Osteocyte (in vitro differentiated cells): ENCODE measurements at places on chromosomes 6 and 20. TPM values are rescaled to one million over a fixed set of nuclear protein-coding genes. Genes with fewer than 3 reads are reported as not detected.

DNA sequence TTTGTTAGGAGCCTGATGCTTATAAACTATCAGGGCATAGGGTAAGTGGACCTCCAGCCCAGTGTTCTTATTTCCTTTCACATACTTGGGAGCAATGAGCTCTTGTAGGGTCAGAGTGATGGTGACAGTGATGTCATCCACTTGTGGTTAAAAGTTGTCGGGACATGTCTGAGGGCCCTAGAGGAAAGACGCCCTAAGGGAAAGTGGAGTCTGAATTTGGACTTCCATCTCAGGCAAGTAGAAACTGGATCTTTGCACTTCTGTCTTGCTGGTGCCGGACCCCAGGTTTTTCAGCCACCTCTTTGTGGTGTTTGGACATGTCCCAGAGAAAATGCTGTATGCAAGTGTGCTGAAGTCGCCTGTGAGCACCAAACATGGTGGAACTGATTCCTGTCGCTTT is 900.5 kb downstream of the C6orf118 start:
- H3K4me3 ChIP-seq: no peak overlapping the region
- H3K27ac ChIP-seq: no peak overlapping the region
- H3K27me3 ChIP-seq: peaks cover 2% of the 10 kb centered on the region
- no peaks in the 10 kb centered on the region for H3K4me1 ChIP-seq
- H3K36me3 ChIP-seq: no peaks in the 10 kb centered on the region

DNA sequence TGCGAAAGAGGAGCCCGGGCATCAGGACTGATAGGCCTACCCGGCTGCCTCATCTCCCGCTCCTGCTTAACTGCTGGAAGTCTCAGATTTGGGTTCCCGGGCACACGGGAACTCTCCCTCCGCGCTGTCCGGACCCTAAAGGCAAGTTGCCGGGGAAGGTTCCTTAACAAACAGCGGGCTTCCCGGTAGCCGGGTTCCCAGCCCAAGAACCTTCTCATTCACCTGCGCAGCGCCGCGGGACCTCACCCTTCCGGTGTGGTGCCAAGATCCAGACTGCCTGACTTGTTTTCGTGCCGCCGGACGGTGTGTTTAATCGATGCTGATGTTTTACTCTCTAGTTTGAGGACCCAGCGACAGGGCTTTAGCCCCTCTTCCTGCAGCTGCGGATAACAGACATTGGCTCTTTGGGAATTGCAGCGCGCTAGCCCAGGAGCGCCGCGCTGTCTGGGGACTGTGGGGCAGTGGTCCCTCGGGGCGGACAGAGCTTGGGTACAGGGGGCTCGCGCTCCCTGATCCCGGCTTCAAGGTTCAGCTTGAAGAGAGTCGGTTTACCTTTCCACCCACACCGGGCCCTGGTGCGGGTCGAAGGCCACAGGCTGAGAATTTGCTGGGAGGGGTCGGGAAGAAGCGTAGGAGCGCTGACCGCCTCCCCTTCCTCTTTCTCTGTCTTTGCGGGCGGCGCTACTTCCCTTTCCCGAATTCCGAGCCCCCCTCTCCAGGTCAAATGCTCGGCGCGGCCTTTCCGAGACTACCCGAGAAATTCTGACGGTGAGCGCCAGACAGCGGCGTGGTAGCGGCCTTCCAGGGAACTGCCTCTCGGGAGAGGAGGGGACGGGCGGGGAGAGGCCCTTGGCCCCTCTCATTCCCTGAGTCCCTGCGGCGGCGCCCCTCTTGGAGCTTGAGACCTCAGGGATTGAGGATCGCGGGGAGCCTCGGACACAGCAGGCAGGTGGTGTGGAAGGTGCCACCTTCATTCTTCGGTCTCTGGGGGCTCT is 17.2 kb downstream of the ABT1 start:
- no peak overlapping the region for H3K27ac ChIP-seq
- peaks cover 16% of the 10 kb centered on the region for H3K4me1 ChIP-seq
- DNase-seq: no peak
- H3K36me3 ChIP-seq: no peaks in the 10 kb centered on the region
- peak overlapping the region; percentile 73 for H3K4me3 ChIP-seq

- H3K4me3 ChIP-seq: no peak overlapping the region
- DNase-seq: no peak
- no peaks in the 10 kb centered on the region for H3K27me3 ChIP-seq
- H3K4me1 ChIP-seq: no peaks in the 10 kb centered on the region
- no peak overlapping the region for H3K27ac ChIP-seq
Observed at GRCh38 chr6:117817499-117817898, 89.6 kb upstream of the SLC35F1 start.

- DNase-seq: no peak
- no peak overlapping the region for H3K27ac ChIP-seq
Observed at GRCh38 chr6:166257911-166258318, 50.3 kb downstream of the PRR18 start.

- no peak overlapping the region for H3K27ac ChIP-seq
- H3K36me3 ChIP-seq: no peaks in the 10 kb centered on the region
- peaks cover 16% of the 10 kb centered on the region for H3K27me3 ChIP-seq
- peak; percentile 54 for DNase-seq
- peaks cover 5% of the 10 kb centered on the region for H3K4me1 ChIP-seq
Observed at GRCh38 chr20:44074252-44075151, 112.5 kb downstream of the JPH2 start.

The MTRF1L gene
- 15.9 and 16.9 TPM in 2 replicates for total RNA-seq

DNA sequence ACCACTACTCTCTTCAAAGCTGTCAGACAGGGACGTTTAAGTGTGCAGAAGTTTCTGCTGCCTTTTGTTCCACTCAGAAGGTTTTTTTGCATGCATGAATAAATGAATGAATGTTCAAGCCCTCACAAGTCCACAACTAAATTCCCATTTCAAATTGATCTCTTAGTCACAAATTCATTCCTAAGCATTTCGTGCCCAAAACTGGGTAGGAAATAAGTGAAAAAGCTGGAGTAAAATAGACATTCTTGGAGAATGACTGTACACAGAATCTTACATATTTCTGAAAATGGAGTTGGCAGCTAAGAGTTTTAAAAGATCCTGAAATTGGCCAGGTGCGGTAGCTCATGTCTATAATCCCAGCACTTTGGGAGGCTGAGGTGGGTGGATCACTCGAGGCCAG is 117.6 kb downstream of the PERP start:
- H3K36me3 ChIP-seq: no peaks in the 10 kb centered on the region
- no peak for DNase-seq
- H3K4me1 ChIP-seq: no peaks in the 10 kb centered on the region
- H3K27ac ChIP-seq: no peak overlapping the region
- peaks cover 25% of the 10 kb centered on the region for H3K27me3 ChIP-seq

DNA sequence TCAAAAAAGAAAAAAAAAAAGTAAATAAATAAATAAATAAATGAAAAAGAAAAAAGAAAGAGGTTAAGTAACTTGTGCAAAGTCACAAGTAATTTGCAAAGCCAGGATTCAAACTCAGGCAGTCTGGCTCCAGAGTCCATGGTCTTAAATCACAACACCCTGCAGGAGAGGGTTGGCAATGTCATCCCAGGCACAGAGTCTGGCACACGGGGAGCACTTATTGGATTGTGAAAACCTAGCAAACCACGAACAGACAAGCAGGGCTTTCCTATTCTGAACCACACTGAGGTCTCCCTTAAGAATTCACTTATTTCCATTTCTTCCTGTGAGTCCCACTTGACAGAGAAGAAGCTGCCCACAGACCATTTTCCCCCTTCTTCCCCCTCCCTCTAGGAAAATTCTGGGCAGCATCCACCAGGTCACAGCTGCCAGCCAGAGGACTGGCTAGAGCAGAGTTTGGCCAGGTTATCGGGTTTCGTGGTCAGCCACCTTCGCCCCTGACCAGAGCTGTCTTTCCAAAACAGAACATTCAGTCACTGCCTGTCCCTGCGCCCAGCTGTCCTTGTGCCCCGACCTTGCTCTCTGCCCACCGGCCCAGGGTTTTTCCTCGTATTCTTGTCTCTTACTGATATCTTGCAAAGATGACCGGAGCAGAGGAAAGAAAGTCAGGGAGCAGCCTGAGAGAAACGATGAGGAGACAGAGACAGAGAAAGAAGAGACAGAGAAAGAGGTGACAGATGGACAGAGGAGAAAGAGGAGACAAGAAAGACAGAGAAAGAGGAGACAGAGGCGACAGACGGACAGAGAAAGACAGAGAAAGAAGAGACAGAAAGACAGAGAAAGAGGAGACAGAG is 106.4 kb upstream of the PTPN1 start:
- H3K27me3 ChIP-seq: peaks cover 28% of the 10 kb centered on the region
- DNase-seq: no peak
- no peak overlapping the region for H3K4me3 ChIP-seq
- peaks cover 26% of the 10 kb centered on the region for H3K4me1 ChIP-seq
- no peak overlapping the region for H3K27ac ChIP-seq

GRCh38 chr20:24257171-24257570 is 212.3 kb upstream of the SYNDIG1 start:
- no peak overlapping the region for H3K27ac ChIP-seq
- H3K27me3 ChIP-seq: peaks cover 6% of the 10 kb centered on the region
- H3K4me1 ChIP-seq: no peaks in the 10 kb centered on the region
- no peak overlapping the region for H3K4me3 ChIP-seq
- H3K36me3 ChIP-seq: no peaks in the 10 kb centered on the region
- no peak for DNase-seq

GRCh38 chr6:84017709-84018452 is 15.7 kb upstream of the MRAP2 start:
- H3K27me3 ChIP-seq: peaks cover 18% of the 10 kb centered on the region
- no peak overlapping the region for H3K27ac ChIP-seq
- no peaks in the 10 kb centered on the region for H3K4me1 ChIP-seq
- H3K36me3 ChIP-seq: no peaks in the 10 kb centered on the region
- H3K4me3 ChIP-seq: no peak overlapping the region
- DNase-seq: no peak

The BPIFB4 gene
- total RNA-seq: not detected in 2 replicates

DNA sequence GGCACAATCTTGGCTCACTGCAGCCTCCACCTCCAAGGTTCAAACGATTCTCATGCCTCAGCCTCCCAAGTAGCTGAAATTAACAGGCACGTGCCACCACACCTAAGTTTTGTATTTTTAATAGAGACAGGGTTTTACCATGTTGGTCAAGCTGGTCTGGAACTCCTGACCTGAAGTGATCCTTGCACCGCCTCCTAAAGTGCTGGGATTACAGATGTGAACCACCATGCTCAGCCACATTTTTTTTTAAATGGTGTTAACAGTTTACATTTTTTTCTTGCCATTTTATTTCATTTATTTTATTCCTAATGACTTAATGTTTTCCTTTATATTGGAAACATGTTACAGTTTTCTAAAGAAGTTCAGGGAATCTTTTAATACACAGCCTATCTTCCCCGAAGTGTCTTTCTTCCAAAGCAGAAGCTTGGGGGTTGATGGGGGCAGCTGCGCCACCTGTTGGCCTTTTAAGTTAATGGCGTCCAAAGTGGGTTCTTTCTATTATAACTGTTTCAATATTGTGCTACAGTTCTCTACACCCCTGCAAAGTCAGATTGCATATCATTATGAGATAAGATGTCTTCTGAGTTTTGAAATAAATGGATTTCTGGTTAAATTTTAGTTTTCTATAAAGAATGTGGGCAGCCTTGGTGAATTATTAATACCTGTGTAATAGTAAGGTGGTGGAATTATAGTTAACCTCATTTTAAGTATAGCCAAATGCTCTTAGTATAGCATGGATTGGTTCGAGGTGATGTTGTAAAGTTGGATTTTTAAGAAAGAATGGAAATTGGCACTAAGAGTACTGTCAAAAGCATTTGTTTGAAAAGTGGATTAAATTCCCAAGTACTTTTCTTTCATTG is 42.0 kb upstream of the PLCG1 start:
- no peak overlapping the region for H3K27ac ChIP-seq
- H3K4me1 ChIP-seq: peaks cover 13% of the 10 kb centered on the region
- peaks cover 52% of the 10 kb centered on the region for H3K36me3 ChIP-seq
- no peaks in the 10 kb centered on the region for H3K27me3 ChIP-seq
- DNase-seq: no peak

The PRICKLE4 gene
- total RNA-seq: 1.9 and 2.3 TPM in 2 replicates

DNA sequence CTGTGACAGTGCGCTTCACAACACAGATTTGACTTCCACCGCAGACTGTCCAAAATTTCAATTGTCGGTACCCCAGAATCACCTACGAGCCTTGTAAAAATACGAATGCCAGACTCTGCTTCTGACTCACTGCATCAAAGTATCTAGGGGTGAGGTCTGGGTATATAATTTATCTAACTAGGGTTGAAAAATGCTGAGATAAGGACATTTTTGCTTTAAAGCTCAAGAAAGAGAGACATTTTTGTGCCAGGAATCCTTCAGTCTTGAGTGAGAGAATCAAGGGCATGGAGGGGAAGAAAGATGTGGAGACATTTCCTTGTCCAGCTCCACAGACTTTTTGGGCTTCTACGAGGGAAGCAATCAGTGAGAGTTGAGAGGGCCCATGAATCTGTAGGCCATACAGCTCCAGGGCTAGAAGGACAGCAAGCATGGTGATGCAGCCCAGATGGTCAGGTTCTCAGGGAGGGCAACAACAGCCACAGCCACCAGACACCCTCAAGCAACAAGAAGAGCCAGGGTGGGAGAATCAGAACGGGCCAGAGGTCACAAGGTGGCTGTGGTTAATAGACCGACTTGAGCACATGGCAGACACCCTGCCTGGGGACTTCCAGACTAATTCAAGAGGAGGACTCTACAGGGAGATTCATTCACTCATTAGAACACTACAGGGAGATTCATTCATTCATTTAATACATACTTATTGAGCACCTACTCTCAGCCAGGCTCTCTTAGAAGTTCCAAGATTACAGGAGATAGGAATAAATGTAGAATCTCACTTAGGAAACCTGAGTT is 211.1 kb upstream of the PRDM1 start:
- peaks cover 24% of the 10 kb centered on the region for H3K27me3 ChIP-seq
- H3K27ac ChIP-seq: no peak overlapping the region
- no peaks in the 10 kb centered on the region for H3K36me3 ChIP-seq
- H3K4me3 ChIP-seq: no peak overlapping the region
- no peak for DNase-seq

DNA sequence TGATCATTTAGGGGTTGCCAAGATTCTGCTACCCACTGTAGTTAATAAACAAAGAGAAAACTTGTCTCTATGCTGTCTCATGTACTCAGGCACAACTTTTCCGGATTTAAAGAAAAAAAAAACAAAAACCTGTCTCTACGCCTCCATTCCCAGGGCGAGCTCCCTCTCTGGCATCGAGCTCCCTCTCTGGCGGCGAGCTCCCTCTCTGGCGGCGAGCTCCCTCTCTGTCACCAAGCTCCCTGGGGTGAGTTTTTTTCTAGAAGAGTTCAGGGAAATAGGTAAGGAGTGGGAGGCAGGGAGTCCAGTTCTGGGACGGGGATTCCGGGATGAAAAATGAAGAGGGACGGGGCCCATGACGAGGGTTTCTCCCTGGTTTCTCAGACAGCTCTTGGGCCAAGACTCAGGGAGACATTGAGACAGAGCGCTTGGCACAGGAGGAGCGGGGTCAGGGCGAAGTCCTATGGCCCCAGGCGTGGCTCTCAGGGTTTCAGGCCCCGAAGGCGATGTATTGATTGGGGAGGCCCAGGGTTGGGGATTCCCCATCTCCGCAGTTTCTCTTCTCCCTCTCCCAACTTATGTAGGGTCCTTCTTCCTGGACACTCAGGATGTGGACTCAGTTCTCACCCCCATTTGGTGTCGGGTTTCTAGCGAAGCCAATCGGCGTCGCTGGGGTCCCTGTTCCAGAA is 16.5 kb upstream of the HLA-A start:
- DNase-seq: no peak
- H3K4me3 ChIP-seq: no peak overlapping the region
- H3K27ac ChIP-seq: no peak overlapping the region
- no peaks in the 10 kb centered on the region for H3K4me1 ChIP-seq
- peaks cover 40% of the 10 kb centered on the region for H3K27me3 ChIP-seq
- H3K36me3 ChIP-seq: no peaks in the 10 kb centered on the region

- no peaks in the 10 kb centered on the region for H3K4me1 ChIP-seq
- no peak for DNase-seq
- no peak overlapping the region for H3K27ac ChIP-seq
- no peak overlapping the region for H3K4me3 ChIP-seq
- peaks cover 8% of the 10 kb centered on the region for H3K27me3 ChIP-seq
Observed at GRCh38 chr6:42482174-42482573, 30.4 kb upstream of the TRERF1 start.
